ENCODE measurements at places on chromosomes 5 and 9.

DNA sequence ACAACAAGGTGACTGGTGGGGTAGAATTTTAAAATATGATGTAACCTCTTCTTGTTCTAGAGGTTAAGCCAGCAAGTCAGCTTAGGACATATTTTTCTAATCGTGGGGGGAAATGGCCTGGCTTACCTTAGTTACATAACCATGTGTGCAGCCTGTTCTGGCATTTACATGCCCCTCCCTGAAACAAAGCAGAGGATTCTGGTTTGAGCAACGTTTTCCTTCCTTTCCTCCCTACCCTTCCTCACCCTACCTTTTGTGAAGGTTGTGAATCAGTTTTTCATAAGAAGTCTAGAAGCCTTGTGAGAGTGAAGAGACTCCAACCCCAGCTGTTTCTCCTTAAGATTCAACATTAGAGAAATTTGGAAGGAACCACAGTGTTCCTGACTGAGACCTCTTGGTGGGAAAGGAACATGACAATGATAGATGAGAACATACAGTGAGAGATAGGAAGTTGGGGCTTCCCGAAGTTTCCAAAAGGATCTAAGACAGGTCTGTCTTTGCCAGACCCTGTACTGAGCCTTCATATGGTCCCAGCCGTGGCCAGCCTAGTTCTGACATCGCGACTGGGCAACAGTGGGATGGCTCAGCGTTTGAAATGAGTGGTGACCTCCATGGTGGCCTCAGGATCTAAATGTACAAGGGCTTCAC, 365.2 kb downstream of the SPATA31D1 start:
- no peak for DNase-seq

GRCh38 chr5:1771149-1772065, 28.2 kb downstream of the MRPL36 start:
- DNase-seq, result no peak

GRCh38 chr9:85200726-85201404, 531.3 kb downstream of the NTRK2 start:
- peak; percentile 29 for DNase-seq

GRCh38 chr9:133304158-133304470, 29.1 kb upstream of the ABO start:
- DNase-seq, result no peak

DNA sequence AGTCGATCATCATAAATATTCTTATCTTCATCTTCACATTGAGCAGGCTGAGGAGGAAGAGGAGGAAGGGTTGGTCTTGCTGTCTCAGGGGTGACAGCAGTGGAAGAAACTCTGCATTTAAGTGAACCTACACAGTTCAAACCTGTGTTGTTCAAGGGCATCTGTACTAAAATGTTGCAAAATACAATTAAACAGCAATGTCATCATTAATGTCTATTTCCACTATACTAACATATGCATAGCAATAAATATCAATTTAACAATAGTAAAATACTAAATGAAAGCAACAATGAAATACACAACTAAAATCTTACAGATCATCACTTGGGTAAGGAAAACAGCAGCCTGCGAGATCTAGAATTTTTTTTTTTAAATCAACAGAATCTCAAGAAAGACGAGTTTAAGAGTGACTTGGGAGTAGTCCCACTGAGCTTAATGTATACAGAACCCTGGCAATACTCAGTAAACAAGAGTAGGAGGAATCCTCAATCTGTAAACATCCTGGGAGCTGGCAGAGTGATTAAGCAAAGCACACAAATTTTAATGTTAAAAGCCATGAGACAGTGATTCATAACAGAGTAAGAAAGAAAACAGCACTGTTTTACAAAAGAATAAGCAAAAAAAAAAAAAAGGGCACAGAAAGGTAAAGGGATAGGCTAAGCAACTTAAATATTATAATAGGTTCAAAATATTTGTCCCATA, 10.0 kb downstream of the HOMER1 start:
- DNase-seq, result no peak

- DNase-seq, result peak; percentile 18
These were observed 293.9 kb upstream of the TARS1 start for GRCh38 chr5:33146881-33147280.

DNA sequence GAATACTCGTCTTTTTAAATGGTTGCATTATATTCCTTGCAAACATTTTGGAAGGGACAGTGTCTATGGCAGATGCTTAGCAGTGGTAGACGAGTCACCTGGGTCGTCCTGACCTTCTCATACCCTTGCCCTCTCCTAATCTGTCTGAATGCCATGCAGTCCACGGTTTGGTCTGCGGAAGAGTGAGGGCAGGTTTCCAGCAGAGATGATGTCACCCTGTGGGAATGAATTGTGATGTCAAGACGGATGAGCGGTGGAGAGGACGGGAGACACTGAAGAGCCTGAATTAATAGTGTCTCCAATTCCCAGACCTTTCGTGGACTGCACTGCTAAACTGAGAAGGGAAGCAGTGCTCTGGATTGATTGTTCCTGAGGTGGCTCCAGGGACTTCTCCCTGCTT, 329.0 kb upstream of the PANK3 start:
- no peak for DNase-seq

- DNase-seq, result no peak
These were observed 25.4 kb upstream of the RNF20 start for GRCh38 chr9:101508211-101508610.

- DNase-seq, result no peak
These were observed 168.4 kb upstream of the MPDZ start for GRCh38 chr9:13447843-13448422.

DNA sequence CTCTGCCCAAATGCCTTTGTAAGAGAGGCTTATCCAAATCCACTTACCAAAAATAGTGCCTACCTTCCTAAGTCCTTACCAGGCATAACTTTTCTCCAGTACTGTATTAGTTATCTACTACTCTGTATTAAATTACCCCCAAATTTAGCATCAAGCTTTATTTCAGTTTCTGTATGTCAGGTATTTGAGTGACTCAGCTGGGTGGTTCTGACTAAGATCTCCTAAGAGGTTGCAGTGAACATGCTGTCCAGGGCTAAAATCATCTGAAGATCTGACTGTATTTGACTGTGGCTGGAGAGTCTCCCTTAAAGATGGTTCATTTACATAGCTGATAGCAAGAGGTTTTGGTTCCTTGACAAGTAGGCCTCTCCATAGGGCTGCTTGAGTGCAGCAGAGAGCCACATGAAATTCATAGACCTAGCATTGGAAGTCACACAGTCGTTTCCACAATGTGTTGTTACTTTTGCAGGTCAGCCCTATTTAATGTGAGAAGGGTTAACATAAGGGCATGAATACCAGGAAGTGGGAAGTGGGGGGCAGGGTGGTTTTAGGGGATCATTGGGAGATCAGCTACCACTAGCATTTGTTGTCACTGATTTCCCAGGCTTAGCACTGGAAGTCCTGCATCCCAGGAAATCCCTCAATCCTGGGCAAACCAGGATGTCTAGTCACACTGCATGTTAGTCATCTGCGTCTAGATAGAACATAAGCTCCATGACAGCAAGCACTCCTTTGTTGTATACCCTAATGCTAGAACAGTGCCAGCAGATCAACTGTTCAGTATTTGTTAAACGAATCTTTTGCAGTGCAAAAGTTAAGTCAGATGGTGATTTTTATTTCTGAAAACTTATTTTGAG, 2.0 kb upstream of the ZNF622 start:
- DNase-seq, result peak; percentile 55

DNA sequence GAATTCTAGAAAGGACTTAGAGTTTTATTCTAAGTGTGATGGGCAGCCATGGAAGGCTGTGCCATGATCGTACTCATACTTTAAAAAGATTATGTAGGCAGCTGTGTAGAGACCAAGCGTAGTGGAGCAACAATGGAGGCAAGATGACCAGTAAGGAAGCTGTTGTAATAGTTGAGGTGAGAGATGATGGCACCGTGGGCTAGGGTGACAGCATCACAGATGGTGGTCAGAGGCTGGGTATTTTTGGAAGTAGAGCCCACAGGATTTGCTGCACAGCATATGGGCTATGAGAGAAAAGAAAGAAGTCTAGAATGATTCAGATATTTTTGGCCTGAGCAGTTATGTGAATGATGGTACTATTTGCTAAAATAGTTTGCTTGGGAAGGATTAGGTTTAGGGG, 7.7 kb downstream of the ARHGAP26 start:
- DNase-seq, result no peak

DNA sequence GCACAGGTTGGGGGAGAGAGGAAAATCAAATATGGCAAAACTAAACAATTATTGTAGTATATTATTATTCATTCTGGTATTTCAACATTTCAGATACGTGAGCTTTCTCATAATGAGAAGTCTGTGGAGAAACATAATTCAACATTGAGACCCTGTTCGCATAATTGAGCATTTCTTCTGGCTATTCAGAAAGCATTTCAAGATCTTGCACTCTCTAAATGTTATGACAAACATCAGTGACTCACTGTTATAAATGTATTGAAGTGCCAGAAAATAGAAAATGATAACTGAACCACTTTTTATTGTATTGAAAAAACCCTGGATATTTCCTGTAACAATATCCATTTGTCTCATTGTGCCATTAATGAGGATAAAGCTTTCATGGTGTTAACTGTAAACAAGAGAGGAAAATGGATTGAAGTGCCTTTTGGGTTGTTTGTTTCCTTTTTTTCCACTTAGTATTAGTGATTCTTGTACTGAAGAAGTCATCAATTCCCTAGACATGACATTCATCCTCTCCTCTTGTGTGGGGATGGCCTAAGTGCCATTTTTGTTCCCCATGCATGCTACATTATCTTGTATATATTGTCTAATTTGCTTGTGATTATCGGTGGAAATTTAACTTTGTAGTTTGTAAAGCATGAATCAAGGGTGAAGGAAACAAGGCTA, 124.6 kb downstream of the CAMK4 start:
- DNase-seq, result no peak

DNA sequence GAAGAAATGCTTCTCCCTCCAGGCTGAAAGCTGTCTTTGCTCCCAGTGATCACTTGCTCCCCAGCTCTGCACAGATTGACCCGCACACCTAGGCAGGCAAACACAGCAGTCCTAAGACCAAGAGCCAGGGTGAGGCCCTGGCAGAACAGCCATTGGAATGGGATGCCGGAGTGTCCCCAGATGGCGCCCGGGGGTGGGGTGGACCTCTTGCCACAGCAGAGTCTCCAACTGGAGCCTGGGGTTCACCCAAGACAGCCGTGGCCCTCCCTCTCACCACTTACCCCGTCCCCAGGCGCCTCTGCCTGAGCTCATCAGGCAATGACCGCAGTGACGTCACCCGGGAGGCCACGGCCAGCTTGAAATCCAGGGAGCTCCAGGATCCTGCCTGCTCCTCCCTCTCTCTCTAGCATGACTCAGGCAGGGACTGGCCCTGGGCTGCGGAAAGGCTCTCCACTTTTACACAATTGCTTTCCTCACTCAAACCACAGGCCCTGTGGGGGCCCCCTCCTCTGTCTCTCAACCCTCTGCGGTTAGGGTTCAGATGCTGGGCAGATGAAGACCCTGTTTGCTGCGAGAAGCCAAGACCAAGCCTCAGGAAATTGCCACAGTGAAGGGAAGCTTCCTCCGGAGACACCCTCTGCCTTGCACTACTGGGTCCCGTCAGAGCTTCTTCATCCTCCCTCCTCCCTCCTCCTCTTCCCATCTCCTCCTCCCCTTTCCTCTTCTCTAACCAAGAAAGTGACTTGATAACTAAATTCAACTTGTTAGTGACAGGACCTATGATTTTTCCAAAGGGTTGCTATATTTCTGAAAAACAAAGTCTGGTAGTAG, 24.3 kb upstream of the PTGES start:
- peak; percentile 99 for DNase-seq

GRCh38 chr5:98319299-98320011, 454.0 kb upstream of the RGMB start:
- DNase-seq, result no peak

- DNase-seq, result no peak
These were observed 69.1 kb upstream of the TJP2 start for GRCh38 chr9:69104830-69105527.

GRCh38 chr5:67011422-67011821, 185.2 kb downstream of the CD180 start:
- DNase-seq, result no peak

GRCh38 chr5:52043543-52043942, 660.3 kb downstream of the ISL1 start:
- DNase-seq, result no peak

GRCh38 chr5:35803191-35803651, 53.5 kb upstream of the IL7R start:
- DNase-seq, result peak; percentile 64

DNA sequence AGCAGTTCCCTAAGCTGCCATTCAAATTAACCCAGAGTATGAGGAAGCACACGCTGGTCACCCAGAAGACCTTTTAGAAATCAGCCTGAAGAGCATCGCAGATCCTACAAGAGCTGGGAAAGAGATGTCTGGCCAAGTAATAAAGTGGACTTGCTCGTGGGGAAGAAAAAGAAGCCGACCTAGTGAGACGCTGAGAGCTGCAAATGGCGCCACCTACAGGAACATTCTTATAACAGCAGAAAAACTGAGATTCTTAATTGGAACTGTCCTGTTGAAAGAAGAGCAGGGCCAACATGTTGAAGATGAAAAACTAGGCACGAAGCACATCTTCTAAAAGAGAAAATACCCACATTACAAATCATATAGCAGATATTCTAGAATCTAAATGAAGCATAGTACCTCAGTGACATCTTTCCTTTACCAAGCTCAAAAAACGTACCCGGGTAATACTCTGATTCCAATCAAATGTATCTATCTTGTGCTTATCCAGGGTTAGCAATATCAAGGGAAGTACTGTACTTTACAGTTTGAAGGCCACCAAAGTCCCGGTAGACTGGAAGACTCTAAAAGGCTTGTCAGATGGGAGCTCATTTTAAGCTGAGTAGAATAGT, 3.9 kb upstream of the GNAQ start:
- peak; percentile 66 for DNase-seq

GRCh38 chr5:143698574-143698973, 113.4 kb upstream of the HMHB1 start:
- DNase-seq, result no peak

GRCh38 chr9:115328677-115329076, 210.7 kb upstream of the TNC start:
- DNase-seq, result no peak

DNA sequence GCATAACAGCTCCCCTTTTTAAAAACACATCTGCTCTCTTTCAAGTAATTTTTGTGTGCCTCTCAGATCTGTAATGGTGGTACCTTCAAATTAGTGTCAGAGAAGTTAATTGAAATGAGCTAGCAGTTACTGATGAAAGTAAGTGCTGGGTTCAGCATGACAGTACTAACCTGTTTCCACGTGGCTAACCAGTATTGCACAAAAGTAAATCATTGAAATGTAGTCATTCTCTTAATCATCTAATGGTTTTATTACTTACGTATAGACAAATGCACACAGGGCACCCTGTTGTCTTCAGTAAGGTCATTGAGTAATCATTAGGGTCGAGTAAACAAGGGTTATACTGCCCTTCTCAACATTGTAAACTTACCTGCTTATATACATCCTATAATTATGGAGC, 157.8 kb upstream of the PRR16 start:
- no peak for DNase-seq

GRCh38 chr9:81666123-81666522, 23.2 kb downstream of the TLE1 start:
- no peak for DNase-seq

- DNase-seq, result no peak
These were observed 16.2 kb upstream of the CPLX2 start for GRCh38 chr5:175855041-175855720.

- DNase-seq, result no peak
These were observed 106.0 kb downstream of the ADRB2 start for GRCh38 chr5:148932355-148932935.
